ENCODE measurements at places on chromosomes 2 and 18.

DNA sequence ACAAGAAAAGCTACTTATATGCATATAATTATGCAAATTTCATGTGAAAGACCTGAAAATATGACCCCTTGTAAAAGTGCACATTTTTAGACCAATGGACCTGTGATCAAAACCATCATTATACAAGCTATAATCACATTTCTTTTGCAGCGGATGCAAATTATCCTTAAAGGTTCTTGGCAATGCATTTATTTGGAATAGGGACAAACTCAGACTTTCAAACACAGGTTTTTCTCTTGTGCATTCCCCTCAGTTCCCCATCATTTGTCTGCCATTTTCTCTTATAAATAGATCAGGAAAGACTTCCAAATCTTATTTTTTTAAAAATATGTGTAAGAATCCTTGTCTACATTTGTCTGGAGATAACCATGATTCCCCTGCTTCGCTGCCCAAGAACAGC lies 954.2 kb upstream of the NRXN1 start:
- no peak for DNase-seq

DNA sequence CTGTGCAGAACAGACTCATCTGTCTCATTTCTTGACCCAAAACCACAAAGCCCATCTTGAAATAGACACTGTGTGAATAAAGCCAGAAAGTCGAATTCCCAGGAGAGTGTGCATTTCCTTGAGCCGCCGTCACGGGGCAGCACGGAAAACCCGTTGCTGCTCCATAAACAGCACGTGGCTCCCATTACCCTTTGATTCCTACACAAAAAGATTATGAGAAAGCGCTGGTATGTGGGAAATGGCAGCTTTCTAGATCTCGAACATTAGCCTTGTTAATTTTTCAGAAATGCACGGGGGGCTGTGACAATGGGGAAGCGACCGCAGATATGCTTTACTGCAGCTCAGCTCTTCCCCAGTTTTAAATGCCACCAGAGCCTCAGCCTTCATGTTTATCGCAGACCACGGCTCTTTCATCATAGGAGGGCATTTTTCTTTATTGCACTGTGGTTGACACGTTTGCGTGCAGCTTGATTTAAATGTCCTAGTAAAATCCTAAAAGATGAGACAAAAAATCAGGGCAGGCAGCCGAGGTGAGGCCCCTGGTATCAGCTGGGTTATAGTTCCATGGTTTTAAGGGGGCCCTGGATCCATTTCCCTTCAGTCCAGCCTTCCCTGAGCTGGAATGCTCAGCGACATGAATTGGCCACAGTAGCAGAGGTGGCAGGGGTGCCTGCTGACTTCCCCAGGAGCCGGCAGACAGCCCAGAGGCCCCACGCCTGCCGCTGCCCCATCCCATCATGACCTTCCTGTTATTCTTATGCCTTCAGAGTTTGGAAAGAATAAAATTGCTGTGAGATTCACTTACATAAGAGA lies 249.3 kb downstream of the NDUFA10 start:
- DNase-seq: peak; percentile 10

DNA sequence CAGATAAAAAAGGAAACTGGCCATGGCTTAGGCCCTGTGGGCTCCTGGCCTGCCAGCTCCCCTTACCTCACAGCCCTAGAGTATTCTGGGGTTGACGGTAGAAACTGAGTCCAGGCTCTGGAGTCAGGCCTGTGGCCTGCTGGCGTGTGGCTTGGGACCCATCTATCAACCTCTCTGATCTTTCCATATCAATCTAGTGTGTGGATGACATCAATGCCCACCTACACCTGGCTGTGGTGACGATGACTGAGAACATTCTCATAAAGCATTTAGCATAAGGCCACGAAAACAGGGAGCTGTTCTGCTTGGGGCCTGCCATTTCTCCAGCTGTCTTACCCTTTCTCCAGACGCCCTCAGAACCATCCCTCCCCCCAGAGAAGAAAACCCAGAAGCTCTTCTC lies 17.9 kb downstream of the PCARE start:
- DNase-seq: no peak

DNA sequence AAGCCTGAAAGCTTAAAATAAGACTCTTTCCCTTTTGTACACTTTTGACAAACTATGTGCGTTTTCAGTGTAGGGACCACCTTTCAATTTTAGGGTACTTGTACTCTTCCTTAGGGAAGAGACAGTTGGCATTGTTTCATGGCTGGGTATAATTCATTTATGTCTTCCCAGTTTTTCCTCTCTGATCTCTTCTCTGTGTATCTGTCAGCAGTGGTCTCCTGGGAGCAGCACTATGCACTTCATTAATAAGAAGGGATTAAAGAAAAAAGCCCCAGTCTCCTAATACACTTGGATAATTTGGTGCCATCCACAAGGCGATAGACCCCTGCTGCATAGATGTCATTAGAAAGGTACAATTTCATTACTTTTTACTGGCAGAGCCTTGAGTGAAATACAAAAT lies 12.1 kb downstream of the AQP4 start:
- no peak for DNase-seq

Measured in AG08395 (cell line).